ENCODE measurements at places on chromosomes 5 and 9. TPM values are rescaled to one million over a fixed set of nuclear protein-coding genes. Genes with fewer than 3 reads are reported as not detected.

The FST gene
- total RNA-seq = not detected

The CCL27 gene
- total RNA-seq = not detected

The LRRC8A gene
- total RNA-seq = 39.7 TPM

The IRX1 gene
- not detected for total RNA-seq

The SLC6A18 gene
- not detected for total RNA-seq

The EIF4E1B gene
- not detected for total RNA-seq

The CDC25C gene
- total RNA-seq = 0.37 TPM

The CKMT2 gene
- total RNA-seq = not detected

The SPATA31E1 gene
- total RNA-seq = not detected

The SYK gene
- 0.81 TPM for total RNA-seq

The GALNT12 gene
- 4.7 TPM for total RNA-seq

The SAXO1 gene
- total RNA-seq = 0.30 TPM

The CDH6 gene
- not detected for total RNA-seq

The IL7R gene
- total RNA-seq = 394 TPM

The HAPLN1 gene
- total RNA-seq = not detected

The PCDHB12 gene
- total RNA-seq = not detected

The ANP32B gene
- 188 TPM for total RNA-seq

The OSTF1 gene
- 68.2 TPM for total RNA-seq

The COL15A1 gene
- total RNA-seq = not detected

The CHD1 gene
- total RNA-seq = 172 TPM

The GFI1B gene
- 3.3 TPM for total RNA-seq

All from CD4-positive, CD25-positive, alpha-beta regulatory T cell (primary cell).